ENCODE measurements at places on chromosomes 12 and 14.
A peak's percentile ranks its signal among the peaks of the same experiment; 100 is the strongest.

- no peak for DNase-seq
These were observed 203.6 kb downstream of the NUAK1 start for GRCh38 chr12:105935106-105935505.

DNA sequence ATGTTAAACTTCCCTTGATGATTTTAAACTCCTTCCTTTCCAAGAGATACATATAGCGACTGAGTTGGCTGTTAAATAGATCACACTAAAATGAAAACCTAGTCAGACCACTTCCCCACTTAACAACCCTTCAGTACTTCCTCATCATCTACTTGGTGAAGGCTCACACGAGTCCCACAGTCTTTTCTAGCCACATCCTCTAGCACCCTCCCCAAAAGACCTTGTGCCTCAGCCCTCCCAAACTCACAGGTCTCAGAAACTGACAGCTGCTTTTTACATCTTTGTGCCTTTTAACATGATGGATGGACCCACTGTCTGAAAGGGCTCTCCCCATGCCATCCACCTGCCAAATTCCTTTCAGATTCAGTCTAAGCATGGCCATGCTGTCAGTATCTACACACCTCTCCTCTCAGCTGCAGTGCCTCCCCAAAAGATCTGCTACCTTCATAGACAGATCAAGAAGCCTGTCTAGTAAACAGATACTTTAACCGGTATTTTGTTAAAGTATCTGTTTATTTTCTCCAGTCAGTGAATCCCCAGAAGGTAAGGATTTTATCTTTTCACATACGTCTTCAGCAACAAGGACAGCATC is 65.1 kb upstream of the GPHB5 start:
- no peak for DNase-seq

DNA sequence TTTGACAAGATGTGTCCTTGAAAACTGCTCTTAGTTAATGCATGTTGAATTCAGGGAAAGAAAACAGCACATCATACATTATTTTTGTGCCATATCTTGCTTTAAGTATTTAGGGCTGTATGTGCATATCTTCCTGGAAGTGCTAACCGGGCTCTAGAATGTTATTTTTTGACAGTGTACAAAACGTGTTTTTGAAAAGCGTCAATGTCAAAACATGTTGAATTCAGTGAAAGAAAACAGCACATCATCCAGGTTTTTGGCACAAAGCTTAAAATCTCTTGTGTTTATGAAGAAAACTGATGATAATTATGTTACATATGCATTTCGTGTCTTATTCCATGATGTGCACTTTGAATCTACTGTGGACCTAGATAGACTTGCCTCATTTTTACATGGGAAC is 82.7 kb downstream of the ASCL4 start:
- no peak for DNase-seq

- DNase-seq, result no peak
These were observed 398.1 kb downstream of the NOVA1 start for GRCh38 chr14:26199590-26200370.

GRCh38 chr12:43737646-43738045 is 20.9 kb downstream of the PUS7L start:
- no peak for DNase-seq

DNA sequence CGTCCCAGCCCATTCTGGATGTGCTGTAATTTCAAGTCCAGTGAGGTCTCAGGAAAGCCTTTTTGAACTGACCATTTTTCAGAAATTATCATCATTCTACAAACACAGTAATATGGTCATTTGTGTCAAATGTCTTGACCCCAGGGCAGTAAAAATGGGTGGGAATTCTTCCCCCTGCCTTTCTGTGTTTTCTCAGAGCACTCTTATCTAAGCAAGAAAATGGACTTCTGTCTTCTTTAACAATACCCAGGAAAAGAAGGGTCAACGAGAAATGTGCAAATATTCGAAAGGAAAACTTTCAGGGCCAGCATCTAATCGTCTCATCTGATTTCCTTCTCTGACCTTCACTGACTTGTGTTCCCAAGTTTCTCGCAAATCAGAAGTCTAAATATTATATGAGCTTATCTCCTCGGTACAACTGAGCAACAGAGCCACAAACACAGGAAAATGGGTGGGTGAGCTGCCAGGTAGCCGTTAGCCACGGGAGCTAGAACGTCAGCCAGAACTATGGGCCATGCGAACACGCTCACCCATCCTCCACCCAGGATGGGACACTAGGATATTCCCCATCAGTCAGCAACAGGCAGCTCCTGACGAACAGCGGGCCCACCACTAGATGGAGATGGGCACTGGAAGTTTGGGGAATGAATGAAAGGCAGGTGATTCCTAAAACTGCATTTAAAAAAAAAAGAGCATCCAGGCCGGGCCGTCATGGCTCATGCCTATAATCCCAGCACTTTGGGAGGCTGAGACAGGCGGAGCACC is 57.1 kb downstream of the VWF start:
- peak; percentile 38 for DNase-seq

DNA sequence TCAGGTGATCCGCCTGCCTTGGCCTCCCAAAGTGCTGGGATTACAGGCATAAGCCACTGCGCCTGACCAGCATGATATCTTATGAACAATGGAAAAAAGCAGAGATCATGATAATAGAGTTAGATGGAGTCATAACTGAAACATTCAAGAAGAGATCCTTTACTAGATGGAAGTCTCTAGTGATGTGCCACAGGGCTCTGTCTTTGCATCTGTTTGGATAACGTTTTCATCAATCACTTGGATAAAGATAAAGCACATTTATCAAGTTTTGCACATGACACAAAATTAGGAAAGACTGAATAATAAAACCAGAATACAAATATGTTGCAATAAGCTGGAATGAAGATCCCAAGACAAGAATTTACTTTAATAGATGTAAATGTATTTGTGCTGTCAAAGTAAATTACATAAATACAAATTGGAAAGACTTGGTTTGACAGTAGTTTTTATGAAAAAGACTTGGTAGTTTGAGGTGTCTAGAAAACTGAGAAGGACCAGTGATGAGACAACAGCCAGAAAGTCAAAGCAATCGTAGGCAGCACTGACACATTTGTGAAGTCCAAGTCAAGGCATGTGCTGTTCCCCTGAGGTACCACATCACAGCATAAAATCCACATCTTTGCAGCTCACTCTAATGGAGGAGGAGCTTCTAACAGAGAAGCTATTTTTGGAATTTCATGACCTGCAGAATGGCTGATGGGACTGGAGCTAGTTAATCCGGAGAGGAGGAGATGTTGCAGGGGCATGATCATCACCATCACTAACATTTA is 28.5 kb downstream of the GPRC5A start:
- DNase-seq, result no peak

- DNase-seq, result no peak
These were observed 96.2 kb downstream of the BTG1 start for GRCh38 chr12:92049403-92049802.

- no peak for DNase-seq
These were observed 99.8 kb downstream of the METTL25 start for GRCh38 chr12:82458101-82458500.

DNA sequence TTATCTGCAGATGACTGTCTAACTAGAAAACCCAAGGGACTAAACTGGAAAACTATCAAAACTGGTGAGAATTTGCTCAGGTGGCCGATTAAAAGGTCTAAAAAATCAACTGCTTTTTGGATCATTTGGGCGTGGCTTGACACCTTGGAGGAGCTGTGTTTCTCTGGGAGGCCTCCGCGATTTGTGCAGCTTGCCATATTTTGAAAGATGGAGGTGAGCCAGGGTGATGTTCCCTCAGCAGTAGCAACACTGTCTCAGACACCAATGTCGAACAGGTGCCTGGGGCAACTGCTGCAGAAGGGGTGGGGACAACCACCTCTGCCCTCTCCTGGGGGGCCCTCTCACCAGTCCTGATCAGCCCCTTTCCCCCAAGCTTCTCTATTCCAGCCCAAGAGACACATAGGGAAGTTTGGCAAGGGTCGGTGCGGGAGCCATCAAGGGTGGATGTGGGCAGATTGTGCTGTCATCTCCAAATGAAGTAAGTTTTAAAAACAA is 3.8 kb downstream of the CCDC177 start:
- no peak for DNase-seq

DNA sequence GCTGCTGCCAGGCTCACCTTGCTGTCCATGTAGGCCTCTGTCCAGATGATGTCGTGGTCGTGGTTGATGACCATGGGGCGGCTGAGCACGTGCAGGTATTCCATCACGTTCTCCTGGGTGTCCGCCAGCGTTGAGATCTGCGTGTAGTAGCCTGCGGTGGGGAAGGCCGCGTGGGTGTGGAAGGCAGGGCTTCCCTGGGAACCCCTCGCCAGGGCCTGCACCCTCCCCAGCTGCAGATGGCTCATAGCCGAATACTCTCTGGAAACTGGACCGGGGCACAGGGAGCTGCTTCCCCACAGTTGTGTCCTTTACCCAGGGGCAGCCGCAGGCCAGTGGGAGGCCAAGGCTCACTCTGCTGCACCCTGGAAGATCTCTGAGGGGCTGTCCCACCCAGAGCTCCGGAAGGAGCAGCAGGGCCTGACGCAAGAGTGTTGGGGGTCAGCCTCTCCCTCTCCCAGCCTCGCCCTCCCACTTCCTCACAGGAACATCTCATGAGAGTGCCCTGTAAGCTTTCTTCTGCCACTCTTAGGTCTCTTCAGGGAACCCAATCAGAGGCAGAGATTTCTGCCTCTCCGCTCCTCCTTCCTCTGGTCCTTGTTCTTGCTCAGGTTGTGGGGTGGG is 35.5 kb downstream of the CACNA2D4 start:
- DNase-seq, result no peak

GRCh38 chr12:47238669-47239114 is 158.9 kb upstream of the AMIGO2 start:
- no peak for DNase-seq

DNA sequence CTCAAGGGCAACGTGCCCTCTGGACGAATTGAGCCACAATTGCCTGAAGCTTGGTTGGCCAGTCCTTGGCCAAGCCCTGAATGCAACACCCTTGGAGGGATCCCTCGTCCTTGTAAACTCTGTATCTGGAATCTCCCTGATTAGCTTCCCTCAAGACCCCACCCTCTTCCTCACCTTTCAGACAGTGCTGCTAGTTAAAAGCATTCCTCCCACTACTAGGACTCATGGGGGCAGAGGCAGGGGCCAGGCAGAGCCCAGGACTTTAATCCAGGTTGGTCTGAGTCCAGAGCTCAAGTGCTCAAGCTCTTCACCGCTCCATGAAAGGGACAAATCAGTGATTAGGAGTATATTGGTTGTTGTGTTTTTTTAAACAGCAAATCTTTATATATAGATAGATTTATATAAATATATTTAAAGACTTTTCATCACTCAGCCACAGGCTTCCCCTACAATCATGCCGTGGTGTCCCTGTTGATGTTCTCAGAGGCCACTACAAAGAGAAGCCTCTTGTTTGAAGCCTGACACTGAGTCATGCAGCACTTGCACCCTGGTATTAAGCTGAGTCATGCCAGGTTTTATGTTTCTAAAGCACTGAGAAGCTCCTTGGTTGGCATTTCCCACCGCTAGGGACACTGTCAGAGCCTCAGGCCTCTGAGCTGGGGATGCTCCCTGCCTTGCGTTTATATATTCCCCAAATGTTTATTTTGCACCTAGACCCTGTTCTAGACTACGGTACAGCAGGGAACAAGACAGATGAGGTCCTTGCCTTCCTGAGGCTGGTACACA is 53.8 kb upstream of the GSC start:
- no peak for DNase-seq

GRCh38 chr12:92634202-92634601 is 68.6 kb upstream of the PLEKHG7 start:
- no peak for DNase-seq

GRCh38 chr12:79409562-79409961 is 281.2 kb downstream of the PAWR start:
- no peak for DNase-seq

- DNase-seq, result peak; percentile 73
These were observed 53.5 kb upstream of the BEGAIN start for GRCh38 chr14:100640471-100641273.

- DNase-seq, result no peak
These were observed 52.1 kb downstream of the PSMA6 start for GRCh38 chr14:35344107-35344807.

DNA sequence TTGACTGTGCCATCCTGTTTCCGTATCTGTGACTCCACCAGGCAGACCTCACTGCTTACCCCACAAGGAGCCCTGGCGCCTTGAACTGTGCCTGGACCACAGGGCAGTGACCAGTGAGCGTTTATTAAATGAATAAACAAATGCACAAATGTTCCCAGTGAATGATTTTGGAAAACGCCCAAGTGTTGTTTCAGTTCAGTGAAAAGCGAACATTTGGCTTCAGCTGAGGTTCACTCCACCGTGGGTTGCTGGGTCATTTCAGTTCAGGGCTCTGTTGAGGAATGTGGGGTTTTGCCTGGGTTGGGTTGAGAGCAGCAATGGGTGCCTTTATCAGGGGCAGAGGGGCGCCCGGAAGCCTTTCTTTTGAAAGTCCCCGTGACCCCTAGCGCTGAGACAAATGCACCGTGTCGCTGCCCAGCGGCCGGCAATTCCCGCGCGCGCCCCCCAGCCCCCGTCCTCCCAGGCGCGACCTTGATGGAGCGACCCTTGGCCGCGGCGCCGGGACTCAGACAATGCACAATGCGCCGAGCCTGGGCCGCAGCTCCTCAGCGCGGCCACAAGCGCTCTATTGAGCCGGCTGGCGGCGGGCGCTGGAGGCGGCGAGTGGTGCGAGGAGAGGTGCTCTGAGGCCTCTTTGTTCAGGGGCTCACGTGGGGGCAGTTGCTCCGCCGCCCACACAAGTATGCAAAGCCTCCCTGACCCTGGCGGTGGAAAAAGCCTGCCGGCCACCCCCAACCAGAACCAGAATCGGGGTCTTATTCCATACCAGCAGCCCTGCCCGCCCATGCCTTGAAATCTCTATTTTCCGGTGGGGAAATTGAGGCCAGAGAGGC is 40.5 kb upstream of the CLMN start:
- no peak for DNase-seq

GRCh38 chr12:54019924-54020590 is 8.2 kb upstream of the HOXC6 start:
- no peak for DNase-seq
